ENCODE measurements at places on chromosomes 2 and 18. TPM values are rescaled to one million over a fixed set of nuclear protein-coding genes. Genes with fewer than 3 reads are reported as not detected.

The SGPP2 gene
- total RNA-seq, result 61.1 TPM

- no peak for DNase-seq
Measured at GRCh38 chr18:39622431-39622830, 2056.8 kb upstream of the CELF4 start.

GRCh38 chr2:45433363-45433762, 177.7 kb downstream of the SRBD1 start:
- no peak for DNase-seq

GRCh38 chr2:133525613-133526529, 42.4 kb downstream of the NCKAP5 start:
- no peak for DNase-seq

DNA sequence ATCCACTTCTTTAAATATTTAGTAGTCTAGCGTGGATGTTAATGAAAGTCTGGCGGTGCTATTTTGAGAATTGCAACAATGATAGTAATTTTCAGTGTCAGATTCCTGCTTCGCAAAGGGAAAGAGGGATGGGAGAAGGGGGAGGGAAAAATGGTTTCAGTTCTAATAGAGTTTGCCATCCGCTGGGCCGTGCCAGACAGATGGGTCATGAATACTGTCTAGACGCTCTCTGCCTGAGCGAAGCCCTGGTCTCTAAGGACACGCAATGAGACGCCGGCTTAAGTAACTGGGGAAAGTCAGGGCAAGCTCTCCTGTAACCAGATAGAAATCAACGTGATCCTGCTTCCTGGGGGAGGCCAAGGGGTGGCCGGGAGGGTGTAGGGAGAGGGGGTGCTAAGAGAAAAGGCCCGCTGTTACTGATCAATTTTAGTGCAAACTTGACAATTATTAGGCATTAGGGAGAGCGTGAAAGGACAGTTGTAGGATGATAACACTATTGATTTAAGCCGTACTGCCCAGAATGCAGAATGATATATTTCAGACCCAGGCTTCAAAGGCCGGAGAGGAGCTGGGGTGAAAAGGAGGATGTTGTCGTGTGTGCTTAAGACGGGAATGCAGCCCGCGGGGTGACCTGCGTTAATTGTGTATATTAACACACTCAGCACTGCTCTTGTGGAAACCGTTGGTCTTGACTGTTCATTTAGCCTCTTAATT, 229.2 kb downstream of the LDLRAD4 start:
- DNase-seq, result no peak

Data from lower leg skin (tissue), 4 donors.